CD4-positive, alpha-beta T cell treated with Interferon alpha-2 for 1 hour (primary cell): ENCODE measurements at places on chromosomes 16 and 17.
A peak's percentile ranks its signal among the peaks of the same experiment; 100 is the strongest.

GRCh38 chr17:63489291-63489690 is 12.4 kb downstream of the ACE start:
- no peak for DNase-seq

DNA sequence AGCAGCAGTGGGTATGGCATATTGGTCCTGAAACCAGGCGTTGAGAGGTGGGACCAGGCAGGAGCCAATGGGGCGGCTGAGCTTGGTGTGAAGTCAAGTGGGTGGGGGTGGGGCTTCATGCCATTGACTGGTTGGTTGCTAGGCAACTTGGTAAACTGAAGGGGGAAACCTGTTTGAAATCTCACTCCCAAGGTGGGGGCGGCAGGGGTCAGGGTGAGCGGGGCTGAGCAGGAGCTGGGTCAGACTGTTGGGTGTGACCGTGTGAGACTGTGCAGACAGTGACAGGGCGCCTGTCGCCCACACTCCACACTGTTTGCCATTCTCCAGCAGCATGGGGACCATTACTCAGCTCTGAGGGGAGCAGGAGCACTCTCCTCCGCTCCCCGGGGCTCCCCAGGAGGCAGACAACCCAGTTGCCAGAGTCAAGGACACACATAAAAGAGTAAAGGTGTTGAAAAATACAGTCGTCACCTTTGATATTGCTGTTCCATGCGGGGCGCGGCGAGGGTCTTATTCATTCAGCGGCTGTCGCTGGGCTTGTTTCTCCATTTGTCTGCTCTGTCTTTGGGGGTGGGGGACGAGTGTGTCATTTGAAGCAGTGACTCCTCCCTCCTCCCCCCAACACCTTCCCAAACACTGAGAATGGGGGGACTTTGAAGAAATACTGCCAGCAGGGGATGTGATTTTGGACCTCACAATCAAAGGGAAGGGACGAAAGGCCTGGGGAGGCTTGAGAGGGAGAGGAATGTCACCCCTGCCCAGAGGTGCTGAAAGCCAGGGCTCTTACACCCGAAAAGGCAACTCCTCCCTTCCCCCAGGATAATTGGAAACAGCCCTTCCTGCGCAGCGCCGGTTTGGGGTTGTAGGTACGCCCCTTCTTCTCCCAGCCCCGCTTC is 1.2 kb upstream of the EFNB3 start:
- DNase-seq = peak; percentile 5

DNA sequence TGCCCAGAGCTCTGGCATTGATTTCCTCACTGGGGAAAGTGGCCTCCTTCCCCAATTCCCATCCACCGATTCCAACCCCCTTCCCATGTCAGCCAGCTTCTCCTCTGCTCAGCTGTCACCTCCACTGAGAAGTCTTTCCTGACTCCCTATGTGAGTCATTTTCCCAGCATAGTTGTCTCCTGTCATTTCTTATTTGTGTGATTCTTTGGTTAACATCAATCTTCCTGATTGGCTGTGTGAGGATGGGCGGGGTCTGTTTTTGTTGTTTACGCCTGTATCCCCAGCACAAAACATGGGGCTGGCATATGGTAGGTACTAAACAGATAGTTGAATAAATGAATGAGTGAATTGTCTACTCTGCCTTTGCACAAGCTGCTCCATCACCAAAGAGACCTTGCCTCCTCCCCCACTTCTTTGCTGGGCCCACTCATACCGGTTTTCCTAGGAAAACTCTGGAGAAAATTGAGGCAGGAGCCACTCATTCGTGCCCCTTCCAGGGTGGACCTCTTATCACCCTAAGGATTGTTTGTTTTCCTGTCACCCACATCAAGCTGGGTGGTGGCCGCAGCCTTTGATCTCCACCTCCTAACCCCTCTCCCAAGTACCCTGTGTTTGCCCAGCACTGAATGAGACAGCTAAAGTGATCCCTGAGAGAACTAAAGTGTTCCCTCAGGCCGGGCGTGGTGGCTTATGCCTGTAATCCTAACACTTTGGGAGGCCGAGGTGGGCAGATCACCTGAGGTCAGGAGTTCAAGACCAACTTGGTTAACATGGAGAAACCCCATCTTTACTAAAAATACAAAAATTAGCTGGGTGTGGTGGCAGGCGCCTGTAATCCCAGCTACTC is 1.2 kb upstream of the GRB7 start:
- DNase-seq = no peak

DNA sequence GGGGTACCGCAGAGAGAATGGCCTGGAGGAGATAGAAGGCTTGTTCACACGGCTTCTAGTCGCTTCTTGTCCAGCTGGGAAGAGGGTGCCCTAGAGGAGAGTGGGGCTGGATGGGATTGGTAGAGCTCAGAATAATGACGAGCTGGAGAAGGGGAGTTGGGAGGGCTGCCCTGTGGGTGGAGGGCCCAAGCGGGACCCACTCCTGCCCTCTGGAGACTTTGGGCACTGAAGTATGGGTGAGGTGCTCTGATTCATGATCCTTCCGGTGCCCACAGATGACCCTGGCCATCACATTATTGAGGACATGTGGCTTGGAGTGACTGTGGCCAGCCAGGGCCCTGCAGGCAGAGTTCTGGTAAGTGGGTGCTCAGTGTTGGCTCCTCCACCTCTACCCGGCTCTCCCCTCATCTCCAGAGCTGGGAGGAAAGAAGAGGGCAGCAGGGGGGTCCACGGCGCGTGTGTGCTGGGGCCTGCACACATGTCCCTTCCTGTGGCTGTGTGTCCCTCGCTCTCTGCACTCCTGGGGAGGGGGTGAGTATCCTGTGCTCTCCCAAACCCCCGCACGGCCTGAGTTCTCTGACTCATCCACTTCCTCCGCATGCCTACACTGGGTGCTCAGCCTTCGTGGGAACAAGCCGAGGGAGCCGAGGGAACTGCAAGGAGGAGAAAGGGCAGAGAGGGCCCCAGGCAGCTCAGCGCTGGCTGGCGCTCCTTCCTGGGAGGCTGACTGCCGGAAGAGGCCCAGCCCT is 8.5 kb downstream of the ITGA3 start:
- DNase-seq = no peak

DNA sequence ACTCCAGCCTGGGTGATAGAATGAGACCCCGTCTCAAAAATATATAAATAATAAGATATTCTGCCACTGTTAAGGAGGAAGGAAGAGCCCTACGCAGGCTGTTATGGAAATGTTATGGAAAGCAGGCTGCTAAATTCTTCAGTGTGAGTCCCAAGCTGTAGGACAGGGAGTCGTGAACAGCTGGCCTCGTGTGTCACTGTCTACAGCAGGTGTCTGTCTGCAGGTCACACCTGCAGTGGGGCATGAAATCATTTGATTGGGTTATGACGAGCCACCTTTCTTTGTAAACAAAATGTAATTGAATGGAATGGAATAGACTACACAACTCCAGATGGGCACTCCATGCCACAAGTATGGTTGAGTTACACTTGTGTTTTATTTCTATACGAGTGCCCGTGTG is 15.6 kb upstream of the LITAF start:
- no peak for DNase-seq

DNA sequence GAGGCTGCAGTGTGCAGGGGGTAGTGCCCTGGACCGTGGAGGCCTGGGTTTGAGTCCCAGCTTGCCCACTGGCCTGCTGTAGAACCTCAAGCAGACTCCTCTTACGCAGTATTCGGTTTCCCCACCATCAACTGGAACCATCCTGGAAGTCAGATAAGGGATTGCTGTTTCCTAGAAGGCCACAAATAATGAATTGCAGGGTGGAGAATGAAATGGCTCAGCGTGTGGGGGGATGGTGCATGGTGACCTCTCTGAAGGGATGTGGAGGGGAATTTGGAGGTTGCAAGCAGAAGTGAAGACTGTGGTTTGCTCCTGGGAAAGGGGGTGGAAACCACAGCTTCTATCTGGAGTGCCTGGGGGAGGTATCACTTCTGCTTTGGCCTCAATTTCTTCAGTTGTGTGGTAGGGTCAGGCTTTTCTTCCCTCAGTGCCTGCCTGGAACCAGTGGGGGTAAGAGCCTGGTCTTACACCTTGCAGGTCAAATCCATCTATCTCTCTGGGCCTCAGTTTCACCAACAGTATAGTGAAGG is 1.7 kb downstream of the ADGRG5 start:
- peak; percentile 33 for DNase-seq

DNA sequence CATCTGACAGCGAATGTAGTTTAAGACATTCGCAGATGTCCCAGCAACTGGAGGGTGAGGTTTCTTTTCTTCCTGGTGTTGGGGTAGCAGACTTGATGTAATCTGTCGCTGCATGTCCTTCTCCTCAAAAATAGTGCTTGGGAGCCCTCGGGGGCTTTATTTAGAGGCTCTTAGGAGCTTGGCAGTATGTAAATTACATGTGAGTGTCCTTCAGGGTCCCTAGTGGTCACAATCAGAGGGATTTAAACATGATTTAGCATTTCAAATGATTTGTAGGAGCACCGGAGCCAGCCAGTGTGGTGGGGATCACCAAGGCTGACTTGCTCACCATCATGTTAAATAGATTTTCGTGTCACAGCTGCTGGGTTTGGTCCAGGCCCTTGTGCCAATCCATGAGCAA is 8.8 kb upstream of the SALL1 start:
- DNase-seq = no peak

GRCh38 chr17:44235583-44235936 is 16.1 kb upstream of the UBTF start:
- DNase-seq = no peak

DNA sequence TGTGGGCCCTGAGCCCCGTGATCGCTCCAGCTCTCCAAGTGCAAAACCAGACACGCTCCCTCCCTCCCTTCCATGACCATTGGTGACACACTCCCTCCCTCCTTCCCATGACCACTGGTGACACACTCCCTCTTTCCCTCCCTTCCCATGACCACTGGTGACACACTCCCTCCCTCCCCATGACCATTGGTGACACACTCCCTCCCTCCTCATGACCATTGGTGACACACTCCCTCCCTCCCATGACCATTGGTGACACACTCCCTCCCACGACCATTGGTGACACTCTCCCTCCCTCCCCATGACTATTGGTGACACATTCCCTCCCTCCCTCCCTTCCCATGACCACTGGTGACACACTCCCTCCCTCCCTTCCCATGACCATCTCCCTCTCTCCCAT is 56.3 kb downstream of the LMF1 start:
- no peak for DNase-seq

GRCh38 chr17:77373299-77374169 is 232.8 kb downstream of the SEC14L1 start:
- peak; percentile 25 for DNase-seq

DNA sequence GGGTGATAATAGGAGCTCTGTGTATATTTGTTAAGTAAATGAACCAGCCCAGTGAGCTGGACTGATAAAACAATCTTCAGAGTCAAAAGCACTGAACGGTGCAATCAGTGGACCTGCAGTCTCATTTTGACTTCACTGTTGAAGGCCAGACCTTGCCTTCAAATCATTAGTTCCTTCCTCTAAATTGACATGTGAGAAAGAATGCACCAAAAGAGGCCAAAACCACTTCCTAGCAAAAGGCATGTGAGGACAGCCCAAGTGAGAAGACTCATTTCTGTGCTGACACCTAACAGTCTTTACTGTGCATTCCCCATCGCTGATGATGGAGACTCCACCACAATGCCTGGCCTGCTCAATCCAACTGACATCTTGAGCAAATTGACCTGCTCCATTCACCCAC is 10.6 kb downstream of the GTF3C1 start:
- DNase-seq = no peak

GRCh38 chr17:40561871-40562611 is 3.2 kb downstream of the CCR7 start:
- DNase-seq = peak; percentile 83

DNA sequence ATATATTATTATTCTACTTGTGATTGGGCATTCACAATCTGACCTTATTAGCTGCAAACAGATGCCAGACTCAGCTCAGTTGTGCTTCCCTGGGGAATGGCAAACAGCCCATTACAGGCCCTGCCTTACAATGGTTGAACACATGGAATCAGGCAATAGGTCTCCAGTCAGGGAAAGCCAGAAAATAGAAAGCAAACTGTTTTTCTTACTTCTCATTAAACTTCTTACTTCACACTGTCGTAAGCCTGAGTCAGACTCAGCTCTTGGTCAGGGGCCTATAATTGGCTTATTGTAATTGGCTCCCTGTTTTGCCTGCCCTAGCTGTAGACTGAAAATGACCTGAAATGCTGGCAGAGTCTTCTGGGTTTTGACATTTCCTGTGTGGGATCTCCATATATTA is 77.0 kb upstream of the CA10 start:
- DNase-seq = no peak

DNA sequence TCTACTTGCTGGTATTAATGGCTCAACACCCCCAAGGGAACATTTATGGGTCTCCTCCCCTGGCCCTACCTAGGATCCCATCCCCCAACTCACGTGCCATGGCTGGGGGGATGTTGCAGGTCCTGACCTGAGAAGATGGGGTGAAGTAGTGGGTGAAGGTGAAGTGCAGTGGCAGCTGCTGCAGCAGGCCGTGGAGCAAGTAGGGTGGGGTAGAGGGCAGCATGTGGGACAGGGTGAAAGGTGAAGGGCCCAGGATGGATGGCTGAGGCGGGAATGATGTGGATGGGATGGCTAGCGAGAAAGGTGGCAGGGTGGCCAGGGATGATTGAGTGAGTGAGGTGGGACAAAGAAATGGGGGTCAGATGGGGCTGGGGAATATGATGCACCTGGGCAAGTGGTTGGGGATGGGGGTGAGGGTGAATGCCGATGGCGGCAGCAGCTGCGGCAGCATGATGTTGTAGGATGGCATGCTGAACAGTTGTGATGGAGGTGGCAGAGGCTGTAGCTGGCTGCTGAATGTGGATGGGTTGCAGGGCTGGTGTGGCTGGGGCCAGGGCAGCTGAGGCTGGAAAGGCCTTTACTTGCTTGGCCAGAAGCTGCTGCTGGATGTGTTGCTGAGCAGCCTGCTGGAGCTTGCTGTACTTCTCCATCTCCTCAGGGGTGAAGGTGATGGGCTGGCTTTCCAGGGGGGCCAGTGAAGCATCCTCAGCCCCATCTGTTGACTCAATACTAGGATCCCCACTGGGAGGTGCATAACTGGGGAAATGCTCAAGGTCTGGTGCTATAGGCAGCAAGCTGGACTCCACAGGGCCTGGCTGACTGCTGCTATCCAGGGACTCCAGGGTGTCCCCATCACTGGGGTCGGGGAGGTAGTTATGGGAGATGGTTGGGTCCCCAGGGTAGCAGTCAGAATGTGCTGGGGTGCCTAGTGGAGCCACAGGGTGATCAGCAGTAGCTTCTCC is 8.3 kb upstream of the ITGA2B start:
- no peak for DNase-seq

- no peak for DNase-seq
These were observed 24.0 kb downstream of the IGF2BP1 start for GRCh38 chr17:49021095-49021767.

GRCh38 chr16:86016201-86016965 is 117.4 kb downstream of the IRF8 start:
- peak; percentile 64 for DNase-seq

DNA sequence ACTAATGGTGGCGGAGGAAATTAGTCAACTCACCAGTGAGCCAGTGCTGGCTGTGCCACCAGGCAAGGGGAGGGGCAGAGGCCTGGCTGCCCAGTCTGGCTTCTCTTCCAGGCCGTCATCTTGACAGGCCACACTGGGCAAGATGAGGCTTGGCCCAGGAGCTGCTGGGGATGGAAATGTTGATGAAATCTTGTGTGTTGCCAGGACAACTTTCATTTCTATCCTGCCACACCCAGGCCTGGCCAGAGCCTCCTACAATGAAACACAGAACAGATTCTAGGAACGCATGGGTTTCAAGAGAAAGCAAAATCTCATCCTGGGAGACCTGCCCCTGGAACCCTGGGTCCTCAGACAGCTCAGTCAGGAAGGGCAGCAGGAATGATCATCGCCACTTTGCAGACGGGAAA is 9.3 kb downstream of the HEXIM2 start:
- no peak for DNase-seq
